ENCODE measurements at places on chromosomes 1 and 21. TPM values are rescaled to one million over a fixed set of nuclear protein-coding genes. Genes with fewer than 3 reads are reported as not detected.
A peak's percentile ranks its signal among the peaks of the same experiment; 100 is the strongest.

DNA sequence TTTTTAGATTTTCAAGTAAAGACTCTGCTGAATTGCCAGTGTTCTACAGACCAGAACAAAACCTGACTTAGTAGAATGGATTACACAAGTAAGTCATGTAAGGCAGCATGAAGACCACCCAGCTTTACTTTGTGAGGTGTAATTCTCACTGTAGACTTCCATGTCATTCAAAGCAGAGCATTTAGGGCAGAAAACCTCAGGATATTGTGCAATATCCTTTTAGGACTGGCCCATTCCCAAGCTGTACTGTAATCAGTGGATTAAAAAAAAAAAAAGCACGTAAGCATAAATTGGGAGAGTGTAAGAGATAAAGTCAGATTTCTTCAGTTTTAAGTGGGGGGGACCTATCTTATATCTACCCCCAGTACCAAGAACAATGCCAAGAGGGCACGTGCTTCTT lies 380.5 kb upstream of the PRMT6 start:
- no peak for DNase-seq

DNA sequence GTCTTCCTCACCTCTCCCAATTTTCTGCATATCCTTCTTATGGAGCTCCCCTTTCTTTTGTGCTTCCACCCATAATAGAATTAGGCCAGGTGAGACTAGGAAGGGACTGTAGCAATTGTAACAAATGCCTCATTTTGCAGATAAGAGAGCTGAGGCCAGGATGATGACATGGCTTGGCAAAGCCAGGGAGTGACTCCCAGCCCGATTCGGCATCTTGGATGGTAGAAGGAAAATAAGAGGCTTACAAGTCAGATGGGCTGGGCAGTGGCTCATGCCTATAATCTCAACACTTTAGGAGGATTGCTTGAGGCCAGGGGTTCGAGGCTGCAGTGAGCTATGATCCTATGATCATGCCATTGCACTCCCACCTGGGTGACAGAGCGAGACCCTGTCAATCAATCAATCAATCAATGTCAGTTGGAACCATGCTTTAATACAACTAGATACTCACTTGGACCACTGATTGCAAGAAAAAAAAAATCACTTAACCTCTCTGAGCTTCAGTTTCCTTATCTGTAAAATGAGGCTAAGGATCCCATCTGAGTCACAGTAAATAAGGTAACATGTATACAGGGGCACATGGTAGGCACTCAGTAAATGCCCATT lies 51.6 kb downstream of the PLEKHA6 start:
- no peak for DNase-seq

- no peak for DNase-seq
Measured at GRCh38 chr1:168755800-168756418, 26.9 kb upstream of the DPT start.

GRCh38 chr1:221563476-221563921 lies 178.4 kb downstream of the DUSP10 start:
- no peak for DNase-seq

DNA sequence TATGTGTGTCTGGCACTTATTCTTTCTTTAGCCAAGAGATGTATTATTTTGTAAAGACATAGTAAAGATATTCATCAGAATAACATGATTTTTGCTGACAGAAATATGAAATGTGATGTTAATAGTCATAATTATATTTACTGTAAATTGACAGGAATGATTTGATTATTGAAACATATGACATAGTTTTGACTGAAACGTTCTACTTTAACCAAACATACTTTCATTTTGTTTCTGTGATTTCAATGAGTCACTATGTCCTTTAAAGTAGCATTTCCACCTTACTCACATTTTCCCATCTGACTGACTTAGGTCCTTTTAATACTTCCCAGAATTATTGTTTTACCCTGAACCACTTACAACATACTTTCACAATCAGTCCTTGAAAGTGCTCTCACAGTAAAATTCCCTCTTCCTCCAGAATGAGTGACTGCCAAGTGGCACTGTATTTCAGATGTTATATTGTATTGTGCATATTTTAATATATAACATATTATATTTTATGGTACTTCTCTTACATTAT lies 437.9 kb downstream of the NCAM2 start:
- DNase-seq = no peak

GRCh38 chr21:39660191-39660980 lies 47.6 kb downstream of the B3GALT5 start:
- DNase-seq = peak; percentile 53

Gene SPATA21
- not detected for total RNA-seq
